ENCODE measurements at places on chromosomes 7 and 10.

- DNase-seq = no peak
Observed at GRCh38 chr7:120794106-120794729, 63.7 kb downstream of the TSPAN12 start.

DNA sequence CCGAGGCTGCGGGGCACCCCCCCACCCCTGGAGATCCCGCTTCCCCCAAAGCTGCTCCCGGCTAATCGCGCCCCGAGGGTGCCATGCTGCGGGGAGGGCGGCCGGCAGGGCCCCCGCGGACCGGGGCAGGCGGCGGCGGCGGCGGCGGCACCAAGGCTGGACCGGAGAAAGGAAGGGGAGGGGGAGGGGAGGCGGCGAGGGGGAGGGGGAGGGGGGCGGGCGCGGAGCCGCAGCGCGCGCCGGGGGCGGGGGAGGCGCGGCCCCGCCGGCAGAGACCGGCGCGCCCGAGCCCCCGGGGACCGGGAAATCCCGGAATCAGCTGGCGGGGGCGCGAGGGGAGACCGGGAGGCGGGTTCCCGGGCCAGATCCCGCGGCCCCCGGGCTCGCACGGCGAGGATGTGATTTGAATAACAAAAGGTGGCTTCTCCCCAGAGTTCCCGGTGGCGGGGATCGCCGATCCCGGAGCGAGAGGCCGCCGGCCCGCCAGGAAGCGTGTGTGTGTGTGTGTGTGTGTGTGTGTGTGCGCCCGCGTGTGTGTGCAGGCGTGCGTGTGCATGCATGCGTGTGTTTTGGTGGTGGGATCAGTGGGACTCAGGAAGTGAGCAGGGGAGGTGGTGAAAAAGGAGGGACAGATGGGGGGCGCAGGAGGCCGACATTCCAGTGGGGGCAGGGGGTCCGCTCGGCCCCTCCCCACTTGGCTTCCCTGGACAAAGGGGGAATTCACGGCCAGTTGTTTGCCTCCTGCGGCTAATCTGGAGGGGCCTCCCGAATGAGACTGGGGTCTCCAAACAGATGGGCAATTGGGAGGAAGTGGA is 99.5 kb downstream of the HIP1 start:
- peak; percentile 19 for DNase-seq

DNA sequence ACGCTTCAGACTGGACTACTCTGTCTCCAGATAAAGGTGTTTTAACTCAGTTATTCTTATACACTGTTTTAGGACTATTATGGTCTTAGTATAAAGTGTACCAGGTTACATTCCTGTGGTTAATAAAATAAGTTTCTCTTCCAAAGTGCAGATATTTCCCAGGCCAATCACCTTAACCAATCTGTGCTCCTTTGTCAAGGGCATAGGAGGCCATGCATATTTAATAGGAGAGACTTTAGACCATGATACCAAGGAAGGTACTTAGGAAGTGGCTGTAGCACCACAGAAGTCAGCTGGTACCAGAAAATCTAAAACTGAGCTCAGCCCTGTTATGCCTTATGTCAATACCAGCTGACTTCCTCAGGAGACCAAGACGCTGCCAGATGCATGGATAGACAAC is 226.5 kb upstream of the TMEM72 start:
- DNase-seq = no peak

DNA sequence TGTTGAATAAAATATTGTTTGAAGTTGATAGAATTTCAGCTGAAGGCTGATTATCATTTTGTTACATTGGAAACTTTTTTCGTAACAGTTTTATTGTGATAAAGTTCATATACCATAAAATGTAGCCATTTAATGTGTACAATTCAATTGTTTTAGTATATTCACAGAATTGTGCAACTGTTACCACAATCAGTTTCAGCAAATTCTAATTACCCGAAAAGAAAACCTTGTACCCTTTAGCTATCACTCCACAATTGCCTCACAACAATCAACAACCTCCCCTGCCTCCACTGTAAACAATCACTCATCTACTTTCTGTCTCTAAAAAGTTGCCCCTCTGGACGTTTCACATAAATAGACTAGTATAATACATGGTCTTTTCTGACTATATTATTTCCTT is 179.7 kb upstream of the BET1 start:
- no peak for DNase-seq

- DNase-seq = no peak
Observed at GRCh38 chr7:93923942-93924341, 2.4 kb downstream of the GNG11 start.

GRCh38 chr10:1476455-1476803 is 260.9 kb downstream of the ADARB2 start:
- DNase-seq = no peak

- DNase-seq = no peak
Observed at GRCh38 chr7:55132890-55133551, 114.2 kb downstream of the EGFR start.

GRCh38 chr10:93954726-93955363 is 38.9 kb upstream of the PLCE1 start:
- DNase-seq = no peak

DNA sequence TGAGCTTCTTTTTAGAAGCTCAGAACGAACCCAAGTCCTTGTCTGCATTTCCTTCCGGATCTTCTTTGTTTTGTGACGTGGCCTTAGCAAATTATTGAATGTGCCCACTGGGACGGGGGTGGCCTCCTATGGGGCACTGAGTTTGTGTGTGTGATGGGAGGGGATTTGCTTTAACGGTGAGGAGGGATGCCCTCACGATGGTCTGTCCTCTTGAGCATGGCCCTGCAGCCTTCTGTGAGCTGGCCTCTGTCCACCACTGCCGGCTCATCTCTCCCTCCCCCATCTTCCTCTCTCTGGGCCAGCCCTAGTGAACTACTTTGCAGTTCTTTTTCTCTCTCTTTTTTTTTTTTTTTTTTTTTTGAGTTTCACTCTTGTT is 62.9 kb upstream of the MKRN1 start:
- DNase-seq = no peak

DNA sequence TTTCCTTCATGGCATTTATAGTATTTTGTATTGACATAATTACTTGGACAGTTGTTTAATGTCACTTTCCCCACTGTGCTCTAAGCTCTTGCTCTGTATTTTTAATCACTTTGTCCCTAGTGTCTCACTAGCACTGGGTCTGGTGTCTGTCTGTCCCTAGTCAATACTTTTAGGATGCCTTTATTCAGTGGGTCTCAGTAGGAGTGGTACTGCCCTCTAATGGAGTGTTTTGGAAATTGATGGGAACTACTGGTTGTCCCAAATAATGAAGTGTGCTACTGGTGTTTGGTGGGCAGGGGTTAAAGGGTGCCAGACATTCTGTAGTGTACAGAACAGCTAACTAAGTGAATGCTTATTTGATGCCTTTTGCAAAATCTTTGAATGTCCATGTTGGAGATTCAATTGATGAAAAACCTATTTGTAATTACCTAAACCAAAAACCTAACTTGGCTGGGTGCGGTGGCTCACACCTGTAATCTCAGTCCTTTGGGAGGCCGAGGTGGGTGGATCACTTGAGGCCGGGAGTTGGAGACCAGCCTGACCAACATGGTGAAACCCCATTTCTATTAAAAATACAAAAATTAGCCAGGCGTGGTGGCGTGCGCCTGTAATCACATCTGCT is 33.3 kb downstream of the CDK14 start:
- DNase-seq = no peak

DNA sequence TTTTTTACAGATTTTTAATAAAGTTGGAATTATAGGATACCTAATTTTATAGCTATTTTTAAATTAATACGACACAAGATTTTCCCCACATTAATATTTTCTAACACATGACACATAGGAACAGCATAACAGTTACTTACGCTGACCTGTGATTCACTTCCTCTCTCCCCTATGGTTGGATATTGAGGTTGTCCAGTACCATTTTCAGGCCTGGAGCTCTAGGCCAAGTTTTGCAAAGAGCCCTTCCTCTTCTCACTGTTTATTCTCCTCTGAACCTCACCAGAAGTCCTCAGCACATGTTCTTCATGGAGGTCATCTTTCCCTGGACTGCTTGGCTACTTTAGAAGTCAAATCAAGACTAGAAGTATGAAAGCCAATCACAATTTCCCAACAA is 28.2 kb downstream of the LYZL1 start:
- DNase-seq = no peak

- no peak for DNase-seq
Observed at GRCh38 chr10:131649617-131650016, 251.2 kb upstream of the PPP2R2D start.

GRCh38 chr7:6226194-6226799 is 46.1 kb downstream of the CYTH3 start:
- no peak for DNase-seq
